ENCODE measurements at places on chromosomes 12 and 14.

DNA sequence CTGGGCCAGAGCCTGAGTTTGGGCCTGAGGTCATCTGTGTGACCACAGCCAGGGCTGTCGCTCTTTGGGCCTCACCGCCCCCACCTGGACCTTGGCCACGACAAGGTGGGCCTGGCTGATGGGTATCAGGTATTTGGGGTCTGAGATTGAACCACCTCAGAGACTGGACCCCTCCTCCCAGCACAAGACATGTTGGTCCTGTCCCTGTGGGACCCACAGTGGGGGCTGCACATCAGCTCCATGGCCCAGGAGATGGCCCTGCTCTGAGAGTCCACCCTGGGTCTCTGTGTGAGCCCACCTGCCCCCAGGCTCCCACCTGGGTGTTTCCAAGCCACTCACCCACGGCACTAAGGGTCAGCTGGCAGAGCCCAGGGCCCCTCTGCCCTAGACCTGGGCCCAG lies 20.6 kb downstream of the BEGAIN start:
- no peak for DNase-seq

DNA sequence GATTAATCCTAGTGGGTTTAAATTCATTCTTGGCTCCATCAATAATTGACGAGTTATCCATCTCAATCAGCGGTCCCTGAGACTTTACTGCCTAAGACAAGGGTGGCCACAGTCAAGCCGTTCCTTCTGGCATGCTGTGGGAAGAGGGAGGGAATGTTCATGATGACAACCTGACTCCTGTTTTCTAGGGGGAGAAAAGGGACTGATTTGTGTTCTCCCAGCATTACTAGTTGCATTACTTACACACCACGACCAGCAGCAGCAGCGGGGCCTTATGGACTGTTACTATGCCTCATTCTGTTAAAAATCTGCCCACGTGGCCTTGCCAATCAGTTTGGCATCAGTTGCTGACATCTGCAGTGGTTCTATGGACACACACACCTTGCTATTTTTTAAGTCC lies 29.9 kb downstream of the PLEKHG7 start:
- DNase-seq, result no peak

DNA sequence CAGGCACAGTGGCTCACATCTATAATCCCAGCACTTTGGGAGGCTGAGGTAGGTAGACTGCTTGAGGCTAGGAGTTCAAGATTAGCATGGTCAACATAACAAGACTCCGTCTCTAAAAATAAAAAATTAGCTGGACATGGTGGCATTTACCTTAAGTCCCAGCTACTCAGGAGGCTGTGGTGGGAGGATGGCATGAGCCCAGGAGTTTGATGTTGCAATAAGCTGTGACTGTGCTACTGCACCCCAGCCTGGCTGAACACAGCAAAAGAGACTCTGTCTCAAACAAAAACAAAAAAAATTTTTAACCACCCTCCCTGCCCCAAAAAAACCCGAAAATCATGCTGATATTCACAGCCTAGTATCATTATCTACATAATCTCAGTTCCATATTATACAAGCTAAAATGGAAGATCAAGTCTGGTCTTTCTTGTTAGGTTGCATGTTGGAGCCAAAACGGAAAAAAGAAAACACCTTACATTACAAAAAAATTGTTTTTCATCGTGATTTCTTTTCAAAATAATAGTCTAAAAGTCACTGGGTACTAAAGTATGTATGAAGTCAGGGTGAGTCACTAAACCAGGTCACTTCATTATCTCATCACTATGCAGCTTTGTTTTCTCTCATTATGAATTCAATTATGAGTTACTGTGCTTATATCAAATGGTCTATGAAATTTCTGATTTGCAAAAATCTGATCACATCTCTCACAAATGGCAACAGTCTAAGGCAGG lies 13.8 kb downstream of the GXYLT1 start:
- no peak for DNase-seq

GRCh38 chr12:40615590-40615989 lies 76.6 kb upstream of the CNTN1 start:
- DNase-seq, result no peak
